HuH-7.5 (cell line): ENCODE measurements at places on chromosomes 16 and 17.

GRCh38 chr16:81992859-81993258, 18.4 kb downstream of the SDR42E1 start:
- DNase-seq = no peak

DNA sequence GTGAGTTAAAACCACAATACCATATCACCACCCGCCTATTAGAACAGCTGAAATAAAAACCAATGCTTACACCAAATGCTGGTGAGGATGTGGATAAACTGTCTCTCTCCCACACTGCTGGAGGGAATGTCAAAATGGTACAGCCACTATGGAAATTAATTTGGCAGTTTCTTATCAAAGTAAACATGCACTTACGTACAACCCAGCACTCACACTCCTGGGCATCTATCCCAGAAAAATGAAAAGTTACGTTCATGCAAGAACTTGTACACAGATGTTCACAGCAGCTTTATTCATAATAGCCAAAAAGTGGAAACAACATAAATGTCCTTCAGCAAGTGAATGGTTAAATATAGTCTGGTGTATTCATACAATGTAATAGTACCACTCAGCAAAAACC, 173.2 kb upstream of the MYOCD start:
- DNase-seq = no peak

GRCh38 chr16:14301169-14302030, 230.3 kb downstream of the MRTFB start:
- peak; percentile 56 for DNase-seq

- no peak for DNase-seq
Measured at GRCh38 chr16:81752225-81752875, 26.7 kb upstream of the PLCG2 start.

DNA sequence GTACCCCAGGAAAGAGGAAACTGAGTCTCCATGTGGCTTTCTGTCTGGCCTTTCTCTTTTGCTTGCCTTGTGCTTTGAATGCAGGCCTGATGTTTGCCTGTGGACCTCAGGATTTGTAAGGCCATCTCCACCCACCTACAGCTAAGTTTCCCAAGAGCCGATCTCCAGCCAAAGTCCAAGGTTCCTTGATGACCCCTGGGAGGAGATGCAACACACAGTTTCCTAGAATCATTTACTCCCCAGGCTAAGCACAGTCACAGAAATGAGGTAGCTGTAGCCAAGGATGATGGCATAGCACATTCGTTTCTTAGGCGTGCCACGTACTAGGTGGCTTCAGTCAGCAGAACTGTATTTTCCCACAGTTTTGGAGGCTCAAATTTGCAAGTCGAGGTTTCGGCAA, 595.4 kb downstream of the MAF start:
- no peak for DNase-seq

DNA sequence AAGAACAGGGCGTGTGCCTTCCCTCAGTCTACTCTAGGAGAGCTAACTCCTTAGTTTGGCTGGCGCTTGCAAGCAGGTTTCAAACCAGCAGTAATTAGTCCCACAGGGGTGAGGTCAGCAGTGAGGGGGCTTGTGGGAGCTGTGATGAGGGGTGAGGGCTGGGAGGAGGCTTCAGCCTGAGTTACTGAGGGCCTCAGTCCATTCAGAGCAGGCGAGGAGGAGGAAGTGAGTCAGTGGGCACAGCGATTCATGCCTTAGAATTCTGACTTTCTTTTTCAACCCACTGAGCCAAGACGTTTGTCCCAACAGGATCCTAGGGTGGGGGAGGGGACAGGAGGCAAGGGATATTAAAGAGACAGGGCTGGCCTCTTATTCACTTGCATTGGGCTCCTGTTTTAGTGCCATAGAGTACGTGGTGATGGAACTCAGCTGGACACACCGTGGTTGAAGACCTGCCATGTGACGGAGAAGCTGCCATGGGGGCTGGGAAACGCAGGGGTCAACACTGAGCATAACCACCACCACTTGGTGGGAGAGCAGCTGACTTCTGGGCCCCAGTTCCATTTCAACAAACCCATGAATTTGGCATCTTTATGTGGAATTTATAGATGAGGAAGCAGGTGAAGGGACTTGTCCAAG, 8.3 kb upstream of the ITGA3 start:
- DNase-seq = no peak

- no peak for DNase-seq
Measured at GRCh38 chr17:68288375-68288774, 2.6 kb downstream of the SLC16A6 start.

- peak; percentile 68 for DNase-seq
Measured at GRCh38 chr16:67719778-67720144, 645 bp upstream of the GFOD2 start.

GRCh38 chr16:80317599-80318037, 223.2 kb upstream of the DYNLRB2 start:
- peak; percentile 30 for DNase-seq

GRCh38 chr17:79944251-79944812, 91.3 kb downstream of the TBC1D16 start:
- no peak for DNase-seq

- DNase-seq = no peak
Measured at GRCh38 chr17:80824549-80825470, 166.8 kb upstream of the CHMP6 start.

GRCh38 chr16:70402916-70403659, 35.8 kb downstream of the ST3GAL2 start:
- peak; percentile 63 for DNase-seq

DNA sequence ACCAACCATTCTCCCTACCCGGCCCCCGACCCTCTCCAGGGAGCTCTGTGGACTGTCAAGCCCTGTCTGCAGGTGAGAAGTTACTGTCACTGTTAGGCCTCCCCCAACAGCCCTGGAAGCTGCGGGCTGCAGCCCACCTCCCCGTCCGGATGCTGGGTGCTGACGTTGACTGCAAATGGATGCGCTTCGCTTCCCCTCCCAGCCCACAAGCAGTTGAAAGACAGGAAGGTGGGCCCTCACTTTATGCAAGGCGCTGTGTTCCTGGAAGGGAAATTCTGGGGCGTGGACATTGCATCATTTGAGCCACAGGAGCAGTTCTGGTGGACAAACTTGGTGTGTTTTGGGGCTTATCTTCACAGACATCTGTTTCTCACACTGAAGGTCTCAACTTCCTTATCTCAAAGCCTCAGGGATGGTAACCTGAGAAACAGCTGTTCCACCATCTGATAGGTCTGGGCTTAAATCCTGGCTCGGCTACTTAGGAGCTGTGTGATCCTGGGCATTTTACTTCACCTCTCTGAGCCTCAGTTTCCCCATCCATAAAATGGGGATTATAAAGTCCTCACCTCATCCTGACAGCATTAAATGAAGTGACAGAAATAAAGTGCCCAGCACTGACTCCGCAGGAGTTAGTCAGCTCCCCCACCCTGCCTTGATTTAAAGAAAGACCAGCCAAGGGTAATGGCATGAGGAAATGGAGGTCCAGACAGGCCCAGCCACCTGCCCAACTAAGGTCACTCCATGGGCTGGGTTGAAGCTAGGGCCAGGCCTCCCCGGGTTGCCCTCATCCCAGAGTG, 4.6 kb upstream of the DRC7 start:
- no peak for DNase-seq

GRCh38 chr16:81548876-81549546, 104.4 kb downstream of the CMIP start:
- peak; percentile 91 for DNase-seq

DNA sequence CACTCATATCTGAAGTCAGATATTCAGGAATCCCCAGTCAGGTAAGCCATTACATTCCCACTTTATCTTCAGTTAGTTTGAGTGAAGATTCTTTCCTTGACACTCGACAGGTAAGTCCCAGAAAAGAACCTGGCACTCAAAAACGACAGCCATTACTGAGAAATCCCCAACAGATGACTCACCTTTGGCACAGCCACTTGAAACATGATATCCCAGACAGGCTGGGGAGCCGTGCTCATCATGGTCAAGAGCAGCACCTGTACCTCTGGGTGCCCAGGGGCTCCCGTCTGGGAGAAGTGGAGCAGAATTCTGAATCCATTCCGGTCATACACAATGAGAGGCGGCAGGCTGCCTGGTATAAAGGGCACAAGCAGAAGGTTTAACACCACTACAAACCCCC, 16.8 kb upstream of the COG7 start:
- no peak for DNase-seq

DNA sequence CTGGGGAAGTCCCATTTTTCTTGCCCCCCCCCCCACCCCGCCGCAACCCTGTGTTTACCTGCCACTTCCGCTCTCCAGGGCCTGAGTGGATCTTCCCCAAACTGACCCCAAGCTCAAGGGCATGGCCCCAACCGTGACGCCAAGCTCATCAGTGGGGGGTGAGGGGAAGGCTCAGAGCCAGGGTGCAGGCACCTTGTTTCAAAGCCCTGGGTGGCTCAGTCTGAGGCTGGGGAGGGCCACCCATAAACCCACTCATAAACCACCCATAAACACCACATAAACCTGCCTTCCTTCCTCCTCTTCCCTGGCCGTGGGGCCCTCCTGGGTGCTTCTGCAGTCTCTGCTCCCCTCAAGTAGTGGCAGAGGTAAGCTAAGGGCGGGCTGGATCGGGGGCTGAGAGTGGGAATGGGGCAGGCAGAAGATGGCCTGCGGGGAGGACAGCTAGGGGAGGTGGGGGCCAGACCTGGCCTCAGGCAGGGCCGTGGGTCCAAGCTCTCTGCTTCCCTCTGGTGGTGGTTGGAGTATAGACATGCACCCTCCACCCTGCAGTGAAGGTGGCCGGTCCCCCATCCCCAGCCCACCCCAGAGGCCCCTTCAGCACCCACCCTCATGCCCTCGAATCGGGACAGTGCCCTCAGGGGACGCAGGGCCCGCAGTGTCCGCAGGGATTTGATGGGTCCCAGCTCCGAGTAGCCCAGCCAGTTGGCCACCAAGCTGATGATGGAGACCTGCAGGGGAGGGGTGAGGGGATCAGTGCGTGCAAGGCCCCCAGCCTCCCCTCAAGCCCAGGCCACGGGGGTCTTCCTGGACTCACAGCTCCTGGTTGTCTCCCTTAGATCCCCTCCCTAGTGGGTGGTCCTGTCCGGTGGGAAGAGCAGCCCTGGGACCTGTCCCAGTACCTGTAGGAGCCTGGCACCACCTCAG, 14.6 kb upstream of the CD79B start:
- peak; percentile 91 for DNase-seq
